Activated CD4-positive, alpha-beta memory T cell treated with anti-CD3 and anti-CD28 coated beads for 36 hours (primary cell): ENCODE measurements at places on chromosomes 12 and 14. TPM values are rescaled to one million over a fixed set of nuclear protein-coding genes. Genes with fewer than 3 reads are reported as not detected.

GRCh38 chr12:121925358-121925695 is 6.9 kb downstream of the CFAP251 start:
- DNase-seq, result no peak

DNA sequence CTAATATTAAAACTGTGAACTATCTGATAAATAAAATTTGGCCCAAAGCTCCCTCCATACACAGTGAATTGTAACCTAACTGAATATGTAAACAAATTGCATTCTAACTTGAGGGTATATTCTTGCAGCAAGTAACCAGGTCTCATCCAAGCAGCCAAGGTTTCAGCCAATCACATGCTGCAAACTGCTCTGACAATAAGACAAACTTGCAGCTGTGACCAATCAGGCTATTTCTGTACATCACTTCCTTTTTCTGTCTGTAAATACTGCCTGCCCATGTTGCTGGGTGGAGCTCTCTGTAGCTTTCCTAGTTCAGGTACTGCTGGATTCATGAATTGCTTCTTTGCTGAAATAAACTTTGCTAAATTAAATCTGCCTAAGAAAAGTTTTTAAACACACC is 499.0 kb downstream of the GALC start:
- no peak for DNase-seq

GRCh38 chr14:32697704-32698103 is 241.0 kb upstream of the NPAS3 start:
- DNase-seq, result no peak

- no peak for DNase-seq
Measured at GRCh38 chr12:132662901-132663755, 24.0 kb downstream of the POLE start.

DNA sequence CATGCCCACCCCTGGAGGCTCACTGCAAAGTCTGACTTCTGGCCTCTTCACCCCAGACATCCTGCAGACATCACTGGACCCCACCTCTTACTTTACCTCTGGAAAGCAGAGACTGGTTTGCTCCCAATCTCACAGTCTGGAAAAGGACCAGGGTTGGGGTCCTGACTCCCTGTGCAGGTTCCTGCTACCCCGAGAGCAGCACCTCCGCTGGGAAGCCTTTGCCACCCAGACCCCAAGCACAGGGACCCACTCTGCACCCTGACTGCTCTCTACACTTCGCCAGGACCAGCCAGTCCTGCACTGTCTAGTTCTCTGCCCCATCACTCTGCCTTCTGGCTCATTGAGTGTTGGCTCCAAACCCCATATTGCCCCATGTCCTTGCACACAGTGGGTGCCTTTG is 16.0 kb downstream of the FOXN4 start:
- no peak for DNase-seq

DNA sequence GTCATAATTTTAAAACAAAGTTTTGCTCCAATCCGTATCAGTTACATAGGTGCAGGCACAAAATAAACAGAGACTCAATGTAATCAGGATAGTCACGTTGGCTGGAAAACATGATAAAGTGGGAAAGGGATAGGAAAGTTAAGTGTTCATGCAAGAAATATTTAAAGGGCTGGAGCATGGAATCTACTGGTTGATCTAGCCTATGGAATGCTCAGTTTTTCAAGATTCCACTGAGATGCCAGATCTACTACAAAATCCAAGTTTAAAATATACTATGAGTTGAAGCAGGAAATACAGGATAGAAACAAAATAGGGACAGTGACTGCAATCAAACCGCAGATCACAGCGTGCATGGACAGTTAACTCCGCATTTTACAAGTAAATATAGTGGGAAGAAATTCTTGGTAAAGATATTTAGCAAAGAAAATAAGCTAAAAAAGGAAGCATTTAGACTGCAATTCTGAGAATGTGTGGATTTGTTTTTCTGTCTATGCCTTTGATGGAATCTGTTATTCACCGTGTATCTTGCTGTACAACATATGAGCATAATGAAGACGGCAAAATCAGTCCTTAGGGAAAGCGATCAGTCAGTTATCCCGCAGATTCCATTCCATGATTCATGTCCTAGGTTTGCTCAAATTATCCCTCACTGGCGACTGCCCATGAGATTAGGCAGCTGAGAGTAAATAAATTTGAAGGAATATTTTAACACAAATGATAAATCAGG is 1044.3 kb downstream of the FLRT2 start:
- DNase-seq, result no peak

DNA sequence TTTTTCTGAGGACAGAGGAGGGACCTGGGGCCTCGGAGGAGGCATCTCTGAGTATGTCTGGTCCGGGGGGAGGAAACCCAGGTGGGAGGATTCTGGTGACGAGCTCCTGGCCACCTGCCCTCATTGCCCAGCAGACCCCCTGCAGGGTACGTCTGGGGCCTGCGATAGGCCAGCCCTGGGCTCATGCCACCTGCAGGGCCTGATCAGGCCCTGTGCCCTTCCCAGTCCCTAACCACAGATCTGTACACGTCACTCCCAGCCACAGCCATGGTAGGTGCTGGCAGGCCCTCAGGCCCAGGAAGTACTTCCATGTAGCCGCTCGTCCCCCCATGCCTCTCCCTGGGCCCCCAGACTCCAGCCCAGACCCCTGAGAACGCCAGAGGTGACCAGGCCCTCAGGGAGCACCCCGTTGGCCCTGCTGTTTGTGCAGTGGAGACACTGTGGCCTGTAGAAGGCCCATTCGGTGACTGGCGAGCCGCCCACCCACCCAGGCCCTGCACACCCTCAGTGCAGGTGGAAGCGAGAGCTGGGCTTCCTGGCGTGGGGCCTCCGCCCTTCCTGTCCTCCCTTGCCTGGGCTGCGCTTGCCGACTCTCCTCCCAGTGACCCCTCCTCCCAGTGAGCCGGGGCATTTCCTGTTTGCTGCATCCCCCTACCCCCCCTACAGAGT is 5.7 kb downstream of the INF2 start:
- peak; percentile 73 for DNase-seq

DNA sequence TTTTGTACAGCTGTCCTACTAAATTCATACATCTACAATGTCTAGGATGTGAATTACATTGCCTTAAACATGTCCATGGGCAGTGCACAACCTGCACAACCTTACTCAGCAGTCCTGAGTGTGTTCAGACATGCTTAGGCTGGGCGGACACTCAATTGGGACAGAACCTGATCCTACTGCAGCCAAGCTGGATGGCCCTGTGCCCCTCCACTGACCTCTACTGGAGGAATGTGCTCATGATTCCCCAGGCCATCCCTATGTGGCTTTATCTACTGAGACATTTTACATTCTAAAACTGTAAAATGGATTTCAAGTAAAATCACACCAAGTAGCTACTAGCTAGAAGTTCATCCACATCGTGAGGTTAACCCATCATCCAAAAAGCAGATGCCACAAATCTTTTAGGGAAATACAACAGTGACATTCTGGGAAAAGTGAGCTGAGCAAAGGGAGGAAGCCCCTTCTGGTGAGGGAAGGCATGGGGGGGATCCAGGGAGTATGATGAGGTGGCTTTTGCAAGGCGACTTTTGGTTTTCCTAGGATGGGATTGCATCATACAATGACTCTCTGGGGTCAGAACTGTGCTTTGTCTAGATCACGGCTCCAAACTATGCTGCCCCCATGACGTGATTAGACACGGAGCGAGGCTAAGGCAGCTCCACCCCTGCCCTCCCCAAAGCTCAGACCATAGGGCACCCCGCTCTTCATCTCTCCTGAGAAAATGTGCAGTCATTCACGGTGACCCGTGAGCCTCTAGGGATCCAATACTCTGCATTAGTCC is 911.7 kb upstream of the TMEM132C start:
- DNase-seq, result no peak

- DNase-seq, result no peak
Measured at GRCh38 chr12:91179315-91179714, 3.3 kb downstream of the DCN start.

GRCh38 chr12:131808744-131809371 is 19.3 kb upstream of the MMP17 start:
- peak; percentile 67 for DNase-seq

The RPGRIP1 gene
- 0.07 TPM for total RNA-seq

The HSPB8 gene
- not detected for total RNA-seq
